ENCODE measurements at places on chromosomes 1 and 21.

GRCh38 chr21:36174780-36175179 lies 18.2 kb downstream of the DOP1B start:
- no peak for DNase-seq

DNA sequence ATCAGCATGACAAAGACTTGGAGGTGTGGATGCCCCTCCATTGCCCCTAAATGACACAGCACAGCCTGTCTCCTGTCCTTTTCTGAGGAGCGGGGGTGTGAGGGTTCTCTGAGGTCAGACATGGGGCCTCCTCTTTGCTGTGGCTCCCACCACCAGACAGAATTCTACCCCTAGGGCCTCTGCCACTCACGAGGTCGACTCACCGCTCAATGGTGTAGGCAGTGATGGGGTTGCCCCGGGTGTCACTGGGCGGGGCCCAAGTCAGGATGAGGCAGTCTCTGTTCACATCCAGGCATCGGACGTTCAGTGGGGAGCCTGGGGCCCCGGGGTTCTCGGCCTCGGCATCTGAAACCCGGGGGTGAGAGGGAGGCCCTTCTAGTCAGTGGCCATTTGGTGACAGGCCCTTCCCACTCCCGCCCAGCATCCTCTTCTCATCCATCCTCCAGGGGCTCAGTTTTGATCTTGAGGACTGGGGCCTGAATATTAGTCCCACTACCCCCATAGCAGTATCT lies 19.9 kb downstream of the MYOM3 start:
- DNase-seq = no peak

- no peak for DNase-seq
Observed at GRCh38 chr1:46219551-46220520, 16.7 kb downstream of the LURAP1 start.

GRCh38 chr21:28883931-28884330 lies 108.7 kb downstream of the LTN1 start:
- no peak for DNase-seq

GRCh38 chr1:180131510-180131909 lies 23.2 kb upstream of the QSOX1 start:
- DNase-seq = no peak

DNA sequence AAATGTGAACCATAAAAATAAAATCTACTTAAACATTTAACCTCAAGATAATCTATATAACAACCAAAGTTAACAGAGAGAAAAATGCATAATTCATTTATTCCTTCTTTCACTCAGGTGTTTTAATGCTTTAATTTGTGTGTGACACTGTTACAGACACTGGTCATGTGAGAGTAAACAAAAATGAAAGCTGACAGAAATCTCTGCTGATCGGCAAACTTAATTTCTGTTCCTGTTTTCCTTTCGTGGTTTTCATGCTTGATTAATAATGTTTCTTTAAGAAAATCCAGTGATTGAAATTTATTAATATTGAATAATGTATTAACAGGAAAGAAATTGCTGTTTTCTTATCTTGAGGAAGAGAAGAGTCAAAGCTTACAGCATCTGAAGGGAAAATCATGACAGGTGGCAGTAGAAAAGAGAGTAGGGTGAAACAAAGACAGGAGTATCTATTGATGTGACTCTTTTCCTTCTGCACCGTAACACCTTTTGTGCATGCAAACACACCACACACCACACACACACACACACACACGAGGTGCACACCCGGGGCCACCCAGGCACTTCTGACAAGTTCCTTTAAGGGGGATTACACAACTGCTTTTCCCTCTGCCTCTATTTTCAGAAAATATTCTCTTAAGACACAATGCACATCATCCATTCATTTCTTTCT lies 1.6 kb downstream of the OR2AK2 start:
- DNase-seq = no peak

DNA sequence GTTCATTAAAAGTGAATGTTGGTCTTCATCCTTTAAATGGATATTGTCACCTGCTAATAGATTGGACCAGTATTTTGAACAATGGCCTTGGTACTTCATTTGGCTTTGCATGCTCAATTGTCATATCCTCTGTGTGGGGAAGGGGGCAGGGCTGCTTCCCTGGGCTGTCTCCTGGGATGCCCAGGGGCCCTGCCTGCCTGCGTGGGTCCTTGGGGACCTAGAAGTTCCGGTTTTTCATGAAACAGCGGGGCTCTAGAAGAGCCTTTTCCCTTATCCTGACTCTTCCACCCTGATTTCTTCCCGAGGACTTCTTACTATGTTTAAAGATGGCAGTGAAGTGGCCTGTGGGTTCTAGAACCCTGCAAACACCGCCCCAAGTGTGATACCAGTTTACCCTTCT lies 97.5 kb downstream of the DISC1 start:
- DNase-seq = no peak
